Mesenchymal stem cell (in vitro differentiated cells and primary cell): ENCODE measurements at places on chromosomes 13 and 19.
A peak's percentile ranks its signal among the peaks of the same experiment; 100 is the strongest.

- DNase-seq: no peak
Observed at GRCh38 chr19:53172889-53173288, 14.0 kb upstream of the ZNF347 start.

DNA sequence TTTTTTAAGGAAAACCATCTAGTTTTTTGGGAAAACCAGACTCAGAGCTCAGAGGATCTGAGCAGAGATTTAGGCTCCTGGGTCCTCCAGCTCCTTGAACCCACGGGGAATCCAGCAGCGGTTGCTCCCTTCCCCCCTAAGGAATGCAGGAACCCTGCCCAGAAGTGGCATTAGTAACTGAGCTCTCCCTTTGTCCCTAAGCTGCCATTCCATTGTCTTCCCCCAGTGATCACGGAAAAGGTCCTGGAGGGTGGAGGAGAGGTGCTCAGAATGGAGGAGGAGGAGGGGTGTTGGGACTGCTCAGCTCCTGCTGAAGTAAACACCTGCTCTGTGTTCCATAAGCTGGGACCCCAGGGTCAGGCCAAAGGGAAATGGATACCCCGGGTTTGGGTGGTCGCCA, 16.8 kb upstream of the OR1M1 start:
- DNase-seq: no peak

GRCh38 chr13:56168581-56168980, 972.1 kb upstream of the PRR20A start:
- DNase-seq: no peak

DNA sequence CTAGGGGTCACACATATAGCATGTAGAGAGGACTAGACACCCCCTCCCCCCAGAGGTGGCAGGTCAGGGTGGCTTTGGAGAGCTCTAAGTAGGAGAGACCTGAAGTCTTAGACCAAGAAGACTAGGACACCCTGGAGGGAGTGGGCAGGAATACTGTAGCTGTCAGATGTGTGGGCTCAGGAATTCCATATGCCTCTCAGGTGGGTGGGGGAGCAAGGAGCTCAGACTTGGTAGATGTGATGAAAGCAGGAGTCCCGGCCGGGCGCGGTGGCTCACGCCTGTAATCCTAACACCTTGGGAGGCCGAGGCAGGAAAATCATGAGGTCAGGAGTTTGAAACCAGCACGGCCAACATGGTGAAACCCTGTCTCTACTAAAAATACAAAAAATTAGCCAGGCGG, 1.6 kb downstream of the CRB3 start:
- no peak for DNase-seq

DNA sequence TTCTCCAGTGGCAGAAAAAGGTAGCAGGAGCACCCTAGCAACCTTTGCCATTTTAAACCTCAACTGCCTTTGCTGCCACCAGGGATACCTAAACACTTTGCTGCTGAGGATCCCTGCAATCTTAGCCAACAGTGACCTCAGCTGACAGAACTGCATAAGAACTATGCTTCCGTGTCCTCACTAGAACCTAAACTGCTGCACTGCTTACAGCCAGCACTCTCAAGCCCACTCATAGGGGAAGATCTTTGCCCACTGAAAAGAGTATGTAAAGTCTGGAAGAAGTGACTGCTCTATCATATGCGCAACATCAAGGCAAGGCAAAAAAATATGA, 270.0 kb upstream of the PCDH20 start:
- DNase-seq: no peak

DNA sequence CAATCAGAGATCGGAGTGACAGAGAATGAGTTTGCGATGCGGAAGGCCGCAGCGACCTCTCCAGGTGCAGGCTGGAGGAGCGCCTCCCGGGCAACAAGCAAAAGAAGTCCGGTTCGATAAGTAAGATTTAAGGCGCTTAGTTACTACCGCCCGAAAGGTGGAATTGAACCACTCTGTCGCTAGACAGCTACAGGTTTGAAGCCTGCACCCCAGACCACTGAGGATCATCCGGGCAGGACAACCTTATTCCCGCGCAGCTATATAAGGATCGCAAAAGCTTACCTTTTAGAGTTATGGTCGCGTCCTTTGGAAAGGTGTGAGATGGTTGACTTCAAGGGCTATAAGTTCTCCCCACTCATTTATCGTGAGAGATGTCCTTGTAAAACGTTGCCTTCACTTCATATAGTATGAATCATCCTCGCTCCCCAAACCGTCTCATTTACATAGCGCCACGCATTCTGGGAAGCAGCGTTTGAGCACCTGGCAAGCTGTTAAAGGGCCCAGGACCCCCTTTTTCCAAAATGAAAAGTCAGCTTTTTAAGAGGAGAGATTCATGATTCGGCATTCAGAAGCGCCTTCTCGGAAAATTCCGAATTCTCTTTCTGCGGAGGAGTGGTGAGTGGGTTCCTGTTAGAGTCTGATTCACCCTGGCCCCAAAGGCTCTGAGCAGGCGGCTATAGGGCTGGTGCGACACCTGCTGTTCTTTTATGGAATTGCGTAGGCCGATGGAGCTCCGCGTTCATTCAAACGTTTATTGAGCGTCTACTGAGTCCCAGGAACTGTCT, 10.8 kb downstream of the FOSB start:
- DNase-seq: peak; percentile 94
